Mesothelial cell of epicardium (in vitro differentiated cells): ENCODE measurements at places on chromosomes 13 and 19. TPM values are rescaled to one million over a fixed set of nuclear protein-coding genes. Genes with fewer than 3 reads are reported as not detected.

Gene ZNF653
- total RNA-seq: 13.9 to 16.5 TPM (median 15.4 TPM) in 3 replicates

Gene SBSN
- 0.32 to 0.49 TPM (median 0.47 TPM) in 3 replicates for total RNA-seq

- no peaks in the 10 kb centered on the region for H3K4me1 ChIP-seq
- no peaks in the 10 kb centered on the region for H3K27me3 ChIP-seq
- H3K36me3 ChIP-seq: peaks cover 43% of the 10 kb centered on the region
- H3K27ac ChIP-seq: no peak overlapping the region
Observed at GRCh38 chr13:45353895-45354294, 12.9 kb upstream of the TPT1 start.

- no peak overlapping the region for H3K4me3 ChIP-seq
- peaks cover 5% of the 10 kb centered on the region for H3K27me3 ChIP-seq
- H3K4me1 ChIP-seq: no peaks in the 10 kb centered on the region
Observed at GRCh38 chr13:114194853-114195252, 15.8 kb downstream of the CFAP97D2 start.

- no peak for DNase-seq
- no peaks in the 10 kb centered on the region for H3K36me3 ChIP-seq
- no peaks in the 10 kb centered on the region for H3K27me3 ChIP-seq
- peaks cover 33% of the 10 kb centered on the region for H3K4me1 ChIP-seq
Observed at GRCh38 chr19:18429717-18430416, 8.1 kb downstream of the ISYNA1 start.

Gene IER2
- 278 to 284 TPM (median 282 TPM) in 3 replicates for total RNA-seq

GRCh38 chr13:94996445-94996844 lies 284.1 kb upstream of the SOX21 start:
- no peak for DNase-seq
- peaks cover 5% of the 10 kb centered on the region for H3K4me1 ChIP-seq
- H3K4me3 ChIP-seq: no peak overlapping the region
- no peak overlapping the region for H3K27ac ChIP-seq

Gene CGB3
- total RNA-seq: not detected in 3 replicates

DNA sequence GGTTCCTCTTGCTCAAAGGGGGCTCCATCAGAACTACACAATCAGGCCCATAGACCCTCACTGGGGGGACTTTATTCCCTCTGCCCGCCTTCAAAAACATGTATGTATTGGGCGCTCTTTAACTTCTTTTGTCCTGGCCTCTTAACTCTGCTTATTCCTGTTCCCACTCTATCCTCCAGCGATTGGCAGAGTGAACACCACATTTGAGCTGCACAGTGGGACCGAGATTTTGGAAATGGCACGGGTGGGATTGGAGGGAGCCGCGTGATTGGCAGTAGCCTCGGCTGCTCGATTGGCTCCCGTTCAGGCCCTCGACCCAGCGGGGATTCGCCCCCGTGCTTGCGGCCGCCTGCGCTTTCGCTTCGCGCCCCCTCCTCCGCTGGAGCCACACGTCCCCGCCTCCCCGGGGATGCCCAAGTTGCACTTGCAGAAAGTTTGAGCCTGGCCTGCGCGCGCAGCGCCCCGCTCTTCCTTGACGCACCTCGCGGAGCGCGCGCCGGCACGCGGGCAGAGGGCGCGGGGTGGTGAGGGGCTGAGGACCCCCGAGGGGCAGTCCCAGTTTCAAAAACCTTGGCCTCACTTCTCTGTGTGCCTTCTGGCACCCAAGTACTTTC lies at the start of gene ZIC5:
ZIC5 (minus strand) TSS at position 192 of the 614 bp plus-strand sequence; CDS start at position 28, 164 bp downstream.
- DNase-seq: no peak
- no peaks in the 10 kb centered on the region for H3K36me3 ChIP-seq
- H3K4me3 ChIP-seq: no peak within 1 kb of the TSS
- H3K27ac ChIP-seq: no peak within 1 kb of the TSS
- H3K4me1 ChIP-seq: peaks cover 13% of the 10 kb centered on the region
- H3K27me3 ChIP-seq: peaks cover 83% of the 10 kb centered on the region

- H3K27ac ChIP-seq: no peak overlapping the region
- no peak overlapping the region for H3K4me3 ChIP-seq
- no peaks in the 10 kb centered on the region for H3K27me3 ChIP-seq
- DNase-seq: no peak
Observed at GRCh38 chr13:79404361-79404760, 1.7 kb downstream of the RBM26 start.
